Activated effector memory CD4-positive, alpha-beta T cell treated with anti-CD3 and anti-CD28 coated beads, Interleukin-2, amount 50 U/mL, for 16 hours (primary cell): ENCODE measurements at places on chromosomes 12 and 14.

DNA sequence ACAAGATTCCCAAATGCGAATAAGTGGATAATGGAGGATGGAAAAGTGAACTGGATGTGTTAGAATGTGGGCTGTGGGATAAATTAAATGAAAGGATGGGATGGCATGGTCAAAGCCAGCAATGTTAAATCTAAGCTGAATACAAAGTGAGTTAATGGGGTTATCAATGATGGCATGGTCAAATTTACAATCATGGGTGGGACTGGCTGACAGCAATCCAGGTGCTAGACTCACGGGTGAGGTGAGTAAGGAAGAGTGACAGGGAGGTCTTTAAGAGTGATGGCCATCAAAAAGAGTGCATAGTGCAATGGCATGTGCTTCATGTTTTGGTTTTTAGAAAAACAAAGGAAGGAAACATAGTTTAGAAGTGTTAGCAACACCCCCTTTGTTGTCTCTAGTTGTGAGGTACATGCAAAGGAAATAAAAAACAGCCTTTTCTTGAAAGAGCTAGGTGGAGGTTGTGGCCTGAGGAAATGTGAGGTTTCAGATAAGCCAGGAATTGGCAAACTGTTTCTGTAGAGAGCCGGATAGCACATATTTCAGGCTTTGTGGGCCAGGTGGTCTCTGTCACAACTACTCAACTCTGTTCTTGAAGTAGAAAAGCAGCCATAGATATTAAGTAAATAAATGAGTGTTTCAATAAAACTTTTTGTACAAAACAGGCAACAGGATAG lies 328.7 kb downstream of the RPL10L start:
- DNase-seq: no peak

DNA sequence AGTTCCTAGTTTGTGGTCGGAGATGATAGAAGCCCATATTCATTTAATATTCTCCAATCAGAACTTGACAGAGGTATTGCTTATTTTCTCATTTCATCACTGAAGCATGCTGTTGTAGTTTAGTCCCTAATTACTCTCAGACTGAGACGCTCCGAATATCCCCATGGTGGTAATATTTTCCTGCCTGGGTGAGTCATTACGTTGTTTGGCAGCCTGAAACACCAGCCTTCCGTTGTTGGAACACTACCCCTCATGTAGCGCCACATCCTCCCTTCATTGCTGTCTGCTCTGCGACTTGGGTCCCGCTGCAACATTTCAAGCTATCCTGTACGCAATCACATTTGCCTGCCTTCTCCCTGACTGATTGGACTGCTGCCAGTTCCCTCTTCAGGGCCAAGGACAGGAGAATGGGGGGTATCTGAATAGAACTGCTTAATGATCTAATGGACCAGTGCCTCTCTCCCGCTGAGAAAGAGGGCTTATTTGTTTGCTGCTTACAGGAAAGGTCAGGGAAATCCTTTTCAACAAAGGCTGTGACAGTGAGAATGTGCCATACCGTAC lies 369.1 kb downstream of the NPAS3 start:
- no peak for DNase-seq

DNA sequence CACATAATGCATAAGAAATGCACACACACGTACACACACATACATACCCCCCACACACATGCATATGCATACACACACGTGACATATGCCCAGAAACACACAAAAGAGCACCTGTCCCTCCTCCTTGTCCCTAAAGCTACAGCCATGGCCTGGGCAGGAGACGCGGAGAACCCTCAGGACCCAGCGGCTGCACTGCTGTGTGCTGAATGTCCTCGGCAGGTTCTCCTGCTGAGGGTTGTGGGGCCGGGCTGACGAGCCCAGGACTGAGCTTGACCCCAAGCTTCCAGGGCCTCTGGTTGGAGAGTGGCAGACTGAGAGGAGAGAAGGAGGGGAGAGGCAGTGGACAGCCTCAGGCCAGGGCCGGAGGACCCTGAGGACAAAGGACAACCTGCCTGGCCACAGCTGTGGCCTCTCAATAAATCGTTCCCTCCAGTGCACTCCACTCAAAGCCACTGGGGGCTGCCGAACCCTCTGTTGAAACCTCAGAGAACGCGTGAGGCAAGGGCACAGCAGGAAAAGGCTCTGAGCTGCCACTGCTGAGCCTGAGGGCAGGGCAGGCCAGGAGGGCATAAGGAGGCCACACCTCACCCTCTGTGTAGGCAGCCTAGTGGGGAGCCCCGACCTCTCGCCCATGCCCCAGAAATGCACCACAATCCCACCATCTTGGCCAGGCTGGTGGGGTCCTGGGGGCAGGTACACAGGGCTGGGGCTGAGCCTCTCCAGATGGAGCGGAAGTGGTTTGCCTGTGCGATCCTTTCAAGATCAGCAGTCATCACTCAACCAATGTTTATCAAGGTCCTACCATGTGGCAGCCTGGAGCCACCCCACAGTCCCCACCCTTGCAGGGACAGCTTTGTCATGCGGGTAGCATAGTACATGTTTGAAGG lies 3.1 kb downstream of the CACNA2D4 start:
- DNase-seq: peak; percentile 68

- peak; percentile 65 for DNase-seq
These were observed 1.7 kb downstream of the HSPA2 start for GRCh38 chr14:64541972-64542835.

DNA sequence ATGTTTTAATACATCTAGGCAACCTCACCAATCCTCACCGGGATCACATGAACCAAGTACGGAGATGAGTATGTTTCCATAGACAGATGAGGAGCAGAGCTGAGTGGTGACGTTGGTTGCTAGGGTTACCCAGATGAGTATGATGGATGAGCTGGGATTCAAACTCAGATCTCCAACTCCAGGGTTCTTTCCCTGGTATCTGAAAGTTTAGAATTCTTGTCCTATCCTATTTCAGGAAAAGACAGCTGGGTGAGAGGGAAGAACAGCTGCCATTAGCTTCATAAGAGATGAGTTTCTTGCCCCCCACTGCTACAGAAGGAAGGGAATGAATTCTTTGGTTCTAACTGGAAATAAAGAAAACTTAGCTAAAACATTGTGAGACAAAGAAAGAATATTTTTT lies 728.9 kb upstream of the TBX3 start:
- no peak for DNase-seq

DNA sequence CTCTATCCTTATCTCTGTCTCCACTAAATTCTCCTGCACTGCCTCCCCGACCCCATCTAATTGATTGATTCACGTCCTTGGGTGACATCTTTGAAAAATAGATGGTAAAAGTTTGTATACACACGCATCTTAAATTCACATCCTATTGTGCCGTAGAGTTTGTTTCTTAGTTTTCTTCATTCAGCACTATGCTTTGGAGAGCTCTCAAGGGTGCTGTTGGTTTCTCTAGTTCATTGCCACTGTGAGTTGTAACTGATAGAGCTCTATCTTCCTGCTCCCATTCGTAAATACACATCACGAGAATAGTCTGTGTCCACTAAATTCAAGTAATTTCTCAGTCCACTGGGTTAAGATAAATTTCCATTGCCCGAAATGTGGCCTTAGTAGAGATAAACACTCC lies 1537.4 kb downstream of the AACS start:
- DNase-seq: no peak

DNA sequence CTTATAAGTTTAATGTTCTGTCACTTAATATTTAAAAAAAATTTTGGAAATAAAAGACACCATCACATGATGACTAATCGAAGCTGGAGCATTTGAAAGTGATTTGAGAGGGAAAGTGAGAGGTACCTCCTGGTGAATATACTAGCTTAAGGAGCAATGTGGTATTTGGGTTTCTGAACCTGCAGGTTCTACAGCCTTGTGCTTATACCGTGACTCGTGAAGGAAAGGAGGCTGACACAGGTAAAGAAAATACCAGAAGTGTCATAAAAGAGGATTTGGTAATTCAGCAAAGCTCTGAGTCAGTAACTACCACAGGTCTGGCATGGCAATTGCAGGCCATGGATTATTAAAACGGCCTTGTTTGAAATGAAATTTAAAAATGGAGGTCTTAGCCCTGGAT lies 151.0 kb downstream of the SLC38A4 start:
- no peak for DNase-seq

GRCh38 chr12:126726481-126727217 lies 1540.3 kb upstream of the TMEM132C start:
- DNase-seq: no peak

DNA sequence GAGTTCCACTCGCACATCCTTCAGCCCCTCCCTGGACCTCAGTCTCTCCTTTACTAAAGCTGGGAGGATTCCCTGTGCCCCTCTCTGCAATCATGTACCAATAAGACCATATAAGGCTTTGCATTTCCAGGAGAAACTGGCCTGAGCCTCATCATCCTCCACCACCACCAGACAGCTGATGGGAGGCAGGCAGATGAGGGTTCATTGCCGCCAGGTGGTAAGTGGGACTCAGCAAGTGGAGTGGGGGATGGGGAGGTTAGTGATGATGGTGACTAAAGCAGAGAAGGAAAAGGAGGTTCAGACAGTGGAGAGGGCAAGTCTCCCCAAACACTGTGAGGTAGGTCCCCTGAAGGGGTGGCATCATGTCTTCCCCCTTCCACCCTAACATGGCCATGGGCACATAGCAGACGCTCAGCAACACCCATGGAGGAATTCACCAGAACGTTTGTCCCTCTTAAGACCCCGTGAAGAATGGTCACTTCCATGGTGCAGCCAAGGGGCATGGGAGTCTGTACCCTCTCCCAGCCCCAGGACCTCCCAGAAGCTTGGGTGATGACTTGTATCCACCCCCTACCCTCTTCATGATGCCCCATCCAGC lies 4.5 kb upstream of the TNFRSF1A start:
- DNase-seq: no peak

DNA sequence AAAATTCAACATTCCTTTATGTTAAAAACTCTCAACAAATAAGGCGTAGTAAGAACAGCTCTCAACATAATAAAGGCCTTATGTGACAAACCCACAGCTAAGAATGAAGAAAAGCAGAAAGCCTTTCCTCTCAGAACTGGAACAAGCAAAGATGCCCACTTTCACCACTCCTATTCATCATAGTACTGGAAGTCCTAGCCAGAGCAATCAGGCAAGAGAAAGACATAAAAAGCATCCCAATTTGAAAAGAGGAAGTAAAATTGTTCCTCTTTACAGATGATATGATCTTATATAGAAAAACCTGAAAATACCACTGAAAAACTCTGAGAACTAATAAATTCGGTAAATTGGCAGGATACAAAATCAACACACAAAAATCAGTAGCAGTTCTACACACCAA lies 52.1 kb downstream of the STON2 start:
- DNase-seq: no peak

DNA sequence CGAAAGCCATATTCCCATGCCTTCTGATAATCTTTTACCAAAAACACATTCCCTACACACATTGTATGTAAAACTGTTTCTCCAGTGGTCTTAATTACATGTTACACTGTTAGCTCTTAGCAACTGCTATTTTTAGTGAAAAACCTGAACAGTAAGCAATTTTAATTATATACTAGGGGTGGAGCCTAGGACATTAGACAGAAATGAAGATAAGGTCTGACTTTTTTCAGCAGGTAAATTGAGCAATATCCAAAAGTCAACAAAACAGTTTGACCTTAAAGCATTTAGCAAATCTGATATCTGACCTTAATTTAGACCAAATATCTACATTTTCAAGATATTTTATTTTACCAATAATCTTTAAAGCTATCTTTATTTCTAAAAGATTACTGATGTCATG lies 60.2 kb downstream of the PDE6H start:
- DNase-seq: no peak

DNA sequence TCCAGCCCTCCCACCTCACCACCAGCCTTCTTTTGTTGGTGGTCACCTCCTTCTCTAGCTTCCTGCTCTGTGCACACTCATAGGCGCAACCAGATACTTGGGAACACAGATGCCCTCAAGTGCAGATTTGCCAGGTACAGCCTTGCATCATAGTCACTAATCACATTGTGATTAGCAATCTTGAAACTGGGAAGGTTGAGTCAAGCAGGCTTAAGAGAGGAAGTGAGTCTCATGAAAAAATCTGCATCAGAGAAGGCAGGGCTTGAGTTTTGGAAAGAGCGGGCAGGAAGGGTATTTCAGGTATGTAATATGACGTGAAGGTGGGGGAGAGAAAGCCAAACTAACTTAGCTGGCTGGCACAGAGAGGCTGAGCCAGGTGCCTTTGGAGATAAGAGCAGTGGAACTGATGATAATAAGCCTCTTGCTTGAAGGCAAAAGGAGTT lies 2.7 kb upstream of the RABGGTA start:
- DNase-seq: peak; percentile 76

DNA sequence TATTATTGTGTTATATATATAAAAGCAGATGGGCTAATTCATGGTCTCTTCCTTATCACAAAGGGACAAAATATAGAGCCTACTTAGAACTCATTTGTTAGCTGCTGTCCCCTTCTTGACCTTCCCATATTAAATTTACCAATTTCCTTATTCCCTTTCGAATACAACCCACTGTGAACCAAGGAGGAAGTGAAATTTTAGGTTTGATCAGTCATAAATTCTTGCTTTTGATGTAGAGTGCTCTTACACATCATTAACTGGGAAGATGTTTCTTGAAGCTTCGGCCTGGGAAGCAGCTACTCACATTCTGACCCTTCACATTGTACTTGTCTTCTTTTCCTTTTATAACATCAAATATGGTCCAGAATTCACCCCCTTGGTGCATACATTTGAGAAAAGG lies 579.0 kb downstream of the LRFN5 start:
- DNase-seq: no peak

DNA sequence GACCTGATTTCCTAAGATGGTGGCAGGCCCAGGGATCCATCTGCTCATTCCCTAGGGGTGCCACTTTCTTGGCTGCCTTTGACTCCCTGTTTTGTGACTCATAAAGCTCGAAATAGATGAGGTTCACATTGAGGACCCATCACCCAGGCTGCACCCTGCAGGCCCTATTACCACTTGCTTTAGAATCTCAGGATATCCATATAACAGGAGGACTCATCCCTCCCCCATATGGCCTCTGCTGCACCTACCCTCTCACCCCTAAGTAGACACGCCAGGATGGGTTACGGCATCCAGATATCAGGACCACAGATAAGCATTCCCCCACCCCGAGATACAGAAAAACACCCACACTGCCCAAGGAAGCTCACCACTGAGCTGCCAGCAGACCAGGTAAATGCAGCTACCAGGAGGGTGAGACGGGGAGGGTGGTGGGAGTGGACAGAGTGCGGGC lies 155.7 kb downstream of the DPF3 start:
- no peak for DNase-seq

DNA sequence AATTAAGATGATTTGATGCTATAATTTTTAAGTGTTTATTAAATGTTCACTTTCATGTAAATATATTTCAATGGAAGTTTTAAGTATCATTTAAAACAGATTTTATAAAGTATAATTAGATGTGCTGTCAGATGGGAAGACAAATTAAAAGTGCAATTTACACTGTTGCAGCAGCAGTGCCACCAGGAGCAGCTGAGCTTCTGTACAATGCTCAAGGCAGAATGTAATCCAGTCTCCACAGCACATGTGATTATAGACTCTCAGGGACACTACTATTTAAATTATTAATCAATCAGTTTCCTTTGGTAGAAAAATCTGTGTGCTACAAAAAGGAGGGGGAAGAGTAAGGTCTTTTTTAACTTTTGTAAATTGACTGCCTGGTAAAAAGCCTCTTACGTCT lies 285.7 kb upstream of the USP15 start:
- DNase-seq: no peak
